Glutamatergic neuron (in vitro differentiated cells): ENCODE measurements at places on chromosomes 4 and X. TPM values are rescaled to one million over a fixed set of nuclear protein-coding genes. Genes with fewer than 3 reads are reported as not detected.
A peak's percentile ranks its signal among the peaks of the same experiment; 100 is the strongest.

GRCh38 chrX:115696939-115697338, 136.0 kb downstream of the PLS3 start:
- H3K36me3 ChIP-seq, result no peaks in the 10 kb centered on the region
- H3K27me3 ChIP-seq, result peaks cover 2% of the 10 kb centered on the region
- no peak for DNase-seq
- no peak overlapping the region for H3K4me3 ChIP-seq
- no peaks in the 10 kb centered on the region for H3K4me1 ChIP-seq

The PTCHD1 gene
- total RNA-seq, result 1.3 TPM

- H3K27ac ChIP-seq, result no peak overlapping the region
- H3K36me3 ChIP-seq, result no peaks in the 10 kb centered on the region
Measured at GRCh38 chrX:130130990-130131389, 20.7 kb upstream of the ELF4 start.

The RTL3 gene
- not detected for total RNA-seq

The UCP1 gene
- not detected for total RNA-seq

DNA sequence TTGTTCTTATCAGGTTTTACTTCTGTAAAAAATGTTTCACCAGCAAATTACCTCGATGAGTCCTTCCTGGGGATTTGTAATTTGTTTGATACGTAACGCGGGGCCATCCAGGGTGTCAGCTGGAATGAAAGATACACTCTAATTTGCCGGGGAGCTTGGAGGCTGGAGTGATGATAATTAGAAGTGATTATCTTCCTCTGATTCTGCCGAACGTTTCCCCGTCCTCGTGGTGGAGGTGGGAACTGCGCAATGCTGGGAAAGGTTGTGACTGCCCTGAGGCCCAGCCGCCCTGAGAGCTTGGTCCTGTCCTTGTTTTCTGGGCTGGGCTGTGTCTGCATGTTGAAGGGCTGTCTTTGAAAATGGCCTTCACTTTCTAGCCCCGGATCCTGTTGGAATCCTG, 48.0 kb downstream of the SORCS2 start:
- H3K27ac ChIP-seq, result peak overlapping the region; percentile 15
- no peak for DNase-seq
- H3K4me1 ChIP-seq, result peaks cover 18% of the 10 kb centered on the region
- no peak overlapping the region for H3K4me3 ChIP-seq

The TEX11 gene
- not detected for total RNA-seq
